ENCODE measurements at places on chromosomes 12 and 14.

DNA sequence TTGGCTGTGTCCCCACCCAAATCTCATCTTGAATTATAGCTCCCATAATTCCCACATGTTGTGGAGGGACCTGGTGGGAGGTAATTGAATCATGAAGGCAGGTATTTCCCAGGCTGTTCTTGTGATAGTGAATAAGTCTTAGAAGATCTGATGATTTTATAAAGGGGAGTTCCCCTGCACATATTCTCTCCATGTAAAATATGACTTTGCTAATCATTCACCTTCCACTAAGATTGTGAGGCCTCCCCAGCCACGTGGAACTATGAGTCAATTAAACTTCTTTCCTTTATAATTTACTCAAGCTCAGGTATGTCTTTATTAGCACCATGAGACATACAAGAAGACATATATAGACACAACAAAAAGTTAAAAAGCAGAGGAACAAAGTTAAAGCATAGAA is 120.0 kb downstream of the CPNE8 start:
- DNase-seq = no peak

DNA sequence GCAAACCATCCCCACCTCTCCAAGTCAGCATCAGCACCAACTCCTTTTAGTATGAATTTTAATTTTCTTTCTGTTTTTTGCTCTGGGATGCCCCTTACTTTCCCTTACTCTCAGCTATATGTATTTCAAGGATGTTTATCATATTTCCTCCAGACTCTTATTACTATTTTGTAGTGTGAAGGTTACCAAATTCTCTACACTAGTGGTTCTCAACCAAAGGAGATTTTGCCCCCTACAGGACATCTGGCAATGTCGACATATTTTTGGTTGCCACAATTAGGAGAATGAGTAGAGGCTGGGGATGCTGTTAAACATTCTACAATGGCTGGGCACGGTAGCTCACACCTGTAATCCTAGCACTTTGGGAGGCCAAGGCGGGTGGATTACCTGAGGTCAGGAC is 29.1 kb upstream of the SOS2 start:
- DNase-seq = peak; percentile 46

- no peak for DNase-seq
These were observed 19.9 kb downstream of the RIC8B start for GRCh38 chr12:106794369-106794768.

- no peak for DNase-seq
These were observed 106.9 kb downstream of the STXBP6 start for GRCh38 chr14:24943024-24943423.

- DNase-seq = no peak
These were observed 28.1 kb downstream of the TTC6 start for GRCh38 chr14:37623426-37623951.

GRCh38 chr12:58896278-58896677 is 24.0 kb downstream of the LRIG3 start:
- DNase-seq = no peak

DNA sequence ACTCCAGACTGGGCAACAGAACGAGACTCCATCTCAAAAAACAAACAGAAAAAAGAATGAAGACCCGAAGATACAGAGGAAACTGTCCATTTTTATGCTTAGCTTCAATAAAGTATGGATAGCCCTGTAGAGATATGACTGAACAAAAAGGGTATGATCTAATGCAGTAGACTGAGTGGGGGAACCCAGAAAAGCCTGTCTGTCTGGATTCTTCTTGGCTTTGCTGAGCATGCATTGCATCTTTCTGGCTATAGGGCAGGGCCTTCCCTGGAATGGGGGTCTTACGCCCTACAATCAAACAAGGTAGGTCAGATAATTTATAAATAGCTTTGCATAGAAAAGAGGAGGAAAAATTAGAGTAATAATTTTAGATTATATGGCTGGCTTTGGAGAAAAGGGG is 10.1 kb downstream of the MIA2 start:
- no peak for DNase-seq

DNA sequence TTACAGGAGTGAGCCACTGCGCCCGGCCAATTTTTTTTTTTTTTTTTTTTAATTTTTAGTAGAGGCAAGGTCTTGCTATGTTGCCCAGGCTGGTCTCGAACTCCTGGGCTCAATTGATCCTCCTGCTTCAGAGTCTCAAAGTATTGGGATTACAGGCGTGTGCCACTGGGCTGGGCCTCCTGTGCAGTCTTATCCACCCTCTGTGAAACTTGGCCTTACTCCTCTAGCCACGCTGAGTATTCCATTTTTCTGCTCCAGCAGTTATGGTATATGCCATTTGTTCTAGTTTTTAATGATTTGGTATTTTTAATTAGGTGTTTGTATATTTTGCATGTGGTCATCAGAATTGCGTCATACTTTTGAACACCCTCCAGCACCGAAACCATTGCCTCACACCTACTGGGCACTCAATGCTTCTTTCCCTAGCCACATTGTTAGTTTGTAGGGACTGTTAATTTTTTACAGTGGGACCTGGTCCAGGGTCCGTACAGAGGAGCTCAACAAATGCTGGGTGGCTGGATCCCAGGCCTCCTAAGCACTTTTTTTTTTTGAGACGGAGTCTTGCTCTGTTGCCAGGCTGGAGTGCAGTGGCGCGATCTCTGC is 11.4 kb downstream of the RIOX1 start:
- no peak for DNase-seq

DNA sequence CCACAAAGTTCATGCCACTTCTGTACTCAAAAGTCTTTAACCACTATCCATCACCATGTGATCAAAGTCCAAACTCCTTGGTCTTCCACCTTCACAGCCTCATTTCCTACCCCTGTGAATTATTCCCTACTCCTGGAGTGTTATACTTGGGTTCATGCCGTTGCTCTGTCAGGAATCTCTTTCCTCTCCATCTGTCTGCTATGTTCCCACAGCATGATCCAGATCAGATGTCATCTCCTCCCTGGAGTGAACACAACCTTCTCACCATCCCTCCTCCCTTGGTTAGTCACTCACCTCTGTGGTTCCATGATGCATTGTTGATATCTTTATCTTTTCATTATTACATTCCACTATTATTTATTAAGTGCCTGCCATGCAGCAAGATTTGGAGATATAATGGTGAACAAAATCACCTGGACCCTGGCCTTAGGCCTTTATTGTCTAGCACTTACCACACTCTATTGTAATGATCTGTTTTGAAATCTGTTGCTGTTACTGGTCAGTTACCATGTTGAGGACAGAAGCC is 22.4 kb downstream of the LACRT start:
- DNase-seq = no peak

- peak; percentile 53 for DNase-seq
These were observed at the start of gene CLEC7A for GRCh38 chr12:10130042-10130441. TSS of gene CLEC7A (minus strand) at chr12:10130199. CDS start at chr12:10130082, 117 bp downstream.

DNA sequence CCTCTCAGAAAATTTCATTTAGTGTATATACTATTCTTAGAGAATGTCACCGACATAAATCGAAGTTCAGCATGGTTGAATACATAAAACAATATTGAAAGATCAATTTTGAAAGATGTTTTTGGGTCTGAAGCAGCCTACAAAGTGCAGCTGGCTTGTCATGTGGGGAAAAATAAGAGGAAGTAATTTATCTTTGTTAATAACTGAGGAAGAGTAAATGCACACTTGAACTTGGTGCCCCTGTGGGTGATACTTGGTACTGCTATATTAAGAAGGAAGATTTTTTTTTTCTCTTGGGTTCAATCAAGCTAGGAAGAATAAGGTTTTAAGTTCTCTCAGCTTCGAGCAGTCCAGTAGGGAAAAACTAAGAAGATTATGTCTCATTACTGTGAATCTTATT is 661.3 kb downstream of the RPL10L start:
- DNase-seq = no peak

DNA sequence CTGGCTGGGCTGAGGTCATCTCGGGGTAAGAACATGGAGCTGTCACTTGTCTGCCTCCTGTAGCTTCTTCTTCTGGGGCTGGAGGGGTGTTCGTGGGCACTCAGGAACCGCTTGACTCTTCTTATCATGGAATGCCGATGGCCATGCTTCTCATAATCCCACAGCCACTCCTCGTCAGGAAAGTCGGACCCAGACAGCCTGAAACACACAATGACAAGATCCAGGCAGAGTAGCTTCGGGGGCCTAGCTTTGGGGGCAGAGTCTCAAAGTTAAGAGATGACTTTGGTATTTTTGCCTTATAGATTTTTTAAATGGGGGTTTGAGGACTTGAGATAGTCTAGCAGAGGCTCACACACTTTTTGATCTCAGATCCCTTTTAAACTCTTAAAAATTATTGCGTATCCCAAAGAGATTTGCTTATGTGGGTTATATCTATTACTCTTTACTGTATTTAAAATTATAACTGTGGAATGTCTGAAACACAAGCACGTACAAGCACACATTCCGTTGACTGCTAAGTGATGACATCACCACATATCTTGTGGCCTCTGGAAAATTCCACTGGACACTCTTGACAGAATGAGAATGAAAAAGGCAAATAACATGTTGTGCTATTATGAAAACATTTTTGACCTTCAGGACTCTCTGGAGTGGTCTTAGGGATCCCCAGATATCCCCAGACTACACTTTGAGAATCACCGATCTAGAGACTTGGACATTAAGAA is 43.3 kb downstream of the BEST3 start:
- no peak for DNase-seq
